Parietal lobe (tissue), 2 donors: ENCODE measurements at places on chromosomes 3 and 15. TPM values are rescaled to one million over a fixed set of nuclear protein-coding genes. Genes with fewer than 3 reads are reported as not detected.

The CPLX3 gene
- total RNA-seq: 1.6 TPM

The CCR3 gene
- not detected for total RNA-seq

The CCDC54 gene
- total RNA-seq: 1.6 TPM

The KNL1 gene
- 10.6 TPM for total RNA-seq

The WDR49 gene
- 8.8 TPM for total RNA-seq

The TNNC1 gene
- not detected for total RNA-seq

The CGNL1 gene
- 5.3 TPM for total RNA-seq

The MED12L gene
- 21.0 TPM for total RNA-seq

The EFCC1 gene
- total RNA-seq: 0.94 TPM

The LCTL gene
- total RNA-seq: not detected

The GMNC gene
- 0.63 TPM for total RNA-seq

The GPR176 gene
- 35.4 TPM for total RNA-seq

The SERINC4 gene
- not detected for total RNA-seq

The SLC28A2 gene
- total RNA-seq: not detected

The LARP6 gene
- 17.5 TPM for total RNA-seq

The GPX1 gene
- total RNA-seq: 62.0 TPM

The AZI2 gene
- 83.3 TPM for total RNA-seq

The SCAANT1 gene
- total RNA-seq: not detected

The PPARG gene
- total RNA-seq: 1.3 TPM

The ALDH1A3 gene
- 0.63 TPM for total RNA-seq

The SHF gene
- 72.0 TPM for total RNA-seq

The SQOR gene
- 1.6 TPM for total RNA-seq

The AQP9 gene
- total RNA-seq: not detected

The NME9 gene
- 4.1 TPM for total RNA-seq

The C15orf62 gene
- 0.31 TPM for total RNA-seq

The GOLGA8O gene
- total RNA-seq: not detected

The PLSCR4 gene
- 7.5 TPM for total RNA-seq

The OXSM gene
- 9.1 TPM for total RNA-seq

The VPS13C gene
- 245 TPM for total RNA-seq

The TRPC1 gene
- 113 TPM for total RNA-seq

The AHSG gene
- total RNA-seq: 0.63 TPM

The DNAH12 gene
- total RNA-seq: 1.6 TPM

The SLC9C1 gene
- total RNA-seq: not detected

The DAZL gene
- total RNA-seq: not detected

The SAXO2 gene
- 11.9 TPM for total RNA-seq

The PLOD2 gene
- total RNA-seq: 13.1 TPM
